ENCODE measurements at places on chromosomes 3 and 15.

GRCh38 chr15:69489073-69489571 lies 36.5 kb downstream of the RPLP1 start:
- DNase-seq, result no peak

- no peak for DNase-seq
Observed at GRCh38 chr3:103991-104390, 92.6 kb upstream of the CHL1 start.

- DNase-seq, result no peak
Observed at GRCh38 chr3:116032176-116032575, 408.9 kb downstream of the GAP43 start.

GRCh38 chr3:9213019-9213634 lies 36.3 kb downstream of the SRGAP3 start:
- DNase-seq, result no peak

DNA sequence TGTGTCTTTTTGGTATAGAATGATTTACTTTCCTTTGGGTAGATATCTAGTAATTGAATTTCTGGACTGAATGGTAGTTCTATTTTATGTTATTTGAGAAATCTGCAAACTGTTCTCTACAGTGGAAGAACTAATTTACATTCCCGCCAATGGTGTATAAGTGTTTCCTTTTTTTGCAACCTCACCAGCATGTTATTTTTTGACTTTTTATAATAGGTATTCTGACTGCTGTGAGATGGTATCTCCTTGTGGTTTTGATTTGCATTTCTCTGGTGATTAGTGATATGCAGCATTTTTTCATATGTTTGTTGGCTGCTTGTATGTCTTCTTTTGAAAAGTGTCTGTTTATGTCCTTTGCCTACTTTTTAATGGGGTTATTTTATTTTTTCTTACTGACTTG lies 607.2 kb downstream of the OTOL1 start:
- DNase-seq, result no peak

DNA sequence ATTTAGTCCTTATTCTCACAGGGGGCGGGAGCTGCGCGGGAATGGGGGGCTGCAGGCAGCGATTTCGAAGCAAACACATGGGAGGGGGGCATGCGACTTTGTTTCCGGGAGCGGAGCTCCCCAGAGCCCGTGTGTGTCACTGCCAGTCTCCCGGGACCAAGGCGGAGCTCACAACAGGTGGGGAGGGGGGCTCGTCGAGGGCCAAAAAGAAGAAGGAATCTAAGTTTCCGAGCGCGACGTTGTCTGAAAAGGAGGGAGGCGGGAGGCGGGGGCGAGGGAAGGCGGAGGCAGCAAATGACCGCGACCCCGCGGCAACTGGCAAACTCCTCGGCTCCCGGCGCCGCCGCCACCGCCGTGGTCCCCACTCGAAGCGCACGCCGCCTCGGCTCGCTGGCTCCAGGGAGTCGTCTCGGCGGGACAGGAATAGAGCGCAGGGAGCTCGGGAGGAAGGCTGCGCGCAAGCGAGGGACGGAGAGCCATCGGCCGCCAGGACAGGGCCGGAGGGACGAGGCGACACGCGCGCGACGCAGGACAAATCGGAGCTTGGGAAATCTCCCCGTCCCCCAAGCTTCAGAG lies 1.4 kb downstream of the FOXP1 start:
- no peak for DNase-seq

DNA sequence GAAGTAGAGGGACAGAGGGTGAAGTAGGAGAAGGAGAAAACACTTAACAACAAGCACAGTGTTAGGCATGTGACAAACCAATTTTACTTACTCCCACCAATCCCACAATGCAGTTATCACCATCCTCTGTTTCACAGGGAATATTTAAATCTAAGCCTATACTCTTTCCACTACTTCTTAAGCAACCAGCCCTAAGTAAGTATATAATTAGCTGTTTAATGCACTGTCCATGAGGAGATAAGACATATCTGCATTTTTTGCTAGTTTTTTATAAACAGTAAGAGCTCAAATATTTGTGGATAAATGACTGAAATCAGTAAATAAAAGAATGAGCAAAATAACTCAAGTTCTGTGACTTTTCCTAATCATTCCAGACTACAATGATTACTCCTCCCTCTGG lies 62.7 kb downstream of the GSK3B start:
- DNase-seq, result no peak

DNA sequence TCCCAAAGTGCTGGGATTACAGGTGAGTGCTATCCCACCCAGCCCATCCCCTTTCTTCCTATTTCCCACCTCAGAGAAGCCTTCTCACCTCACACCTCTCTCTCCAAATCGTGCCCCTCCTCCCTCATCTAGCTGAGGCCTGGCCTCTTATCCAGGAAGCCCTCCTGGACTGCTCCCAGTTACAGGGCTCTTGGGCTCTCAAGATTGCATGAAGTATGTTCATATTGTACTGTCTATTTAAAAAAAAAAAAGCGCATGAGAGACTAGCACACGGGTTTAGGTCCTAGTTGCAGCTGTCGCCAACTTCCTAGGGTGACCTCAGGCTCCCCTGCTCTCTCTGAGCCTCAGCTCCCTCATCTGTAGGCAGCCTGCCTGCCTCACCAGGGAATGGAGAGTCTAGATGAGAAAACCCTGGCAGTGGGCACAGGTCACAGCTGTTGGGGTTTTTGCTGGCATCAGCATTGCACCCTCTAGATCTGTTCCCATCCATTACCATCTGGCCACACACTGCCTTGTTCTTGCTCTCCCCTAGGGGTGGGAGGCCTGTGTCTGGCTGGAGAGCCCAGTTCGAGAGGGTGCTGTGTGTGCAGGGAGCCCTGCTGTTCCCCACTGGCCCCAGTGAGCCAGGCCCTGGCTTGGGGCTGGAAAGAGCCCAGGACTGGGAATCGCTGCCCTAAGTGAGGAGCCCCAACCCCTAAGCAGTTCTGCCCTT lies 24.2 kb upstream of the C15orf39 start:
- no peak for DNase-seq

- no peak for DNase-seq
Observed at GRCh38 chr3:54696313-54696712, 231.5 kb downstream of the LRTM1 start.

- DNase-seq, result no peak
Observed at GRCh38 chr3:71930056-71930991, 145.4 kb upstream of the PROK2 start.

All from smooth muscle cell of the brain vasculature (primary cell).